SW 1271 (cell line): ENCODE measurements at places on chromosomes 2 and 18.

GRCh38 chr2:46411245-46411641 is 68.1 kb upstream of the TMEM247 start:
- no peak for DNase-seq

DNA sequence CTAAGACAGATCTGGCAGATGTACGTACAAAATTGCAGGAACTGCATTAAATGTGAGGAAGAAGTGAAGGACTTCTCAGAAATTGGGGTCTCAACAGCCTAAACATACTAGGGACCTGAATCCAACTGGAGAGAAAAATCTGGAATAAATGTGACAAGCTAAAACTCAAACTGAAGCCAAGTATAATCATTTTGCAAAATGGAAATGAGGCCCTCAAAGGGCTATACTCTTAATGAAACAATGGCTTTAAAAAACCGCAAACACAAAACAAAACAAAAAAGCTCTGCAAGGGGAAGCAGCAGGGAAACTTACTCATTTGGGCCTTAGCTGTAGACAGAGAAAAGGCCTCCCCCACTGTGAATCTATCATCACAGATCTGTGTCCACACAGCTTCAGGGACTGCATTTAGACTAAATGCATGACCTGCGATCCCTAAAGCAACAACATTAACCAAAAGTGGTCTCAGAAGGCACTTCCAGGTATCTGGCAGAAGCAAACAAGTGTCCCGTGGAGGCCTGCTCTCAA is 63.2 kb downstream of the CCBE1 start:
- no peak for DNase-seq

- no peak for DNase-seq
Observed at GRCh38 chr2:179263015-179263414, 1.6 kb downstream of the SESTD1 start.

GRCh38 chr2:26647981-26648380 is 6.8 kb upstream of the CIB4 start:
- no peak for DNase-seq

DNA sequence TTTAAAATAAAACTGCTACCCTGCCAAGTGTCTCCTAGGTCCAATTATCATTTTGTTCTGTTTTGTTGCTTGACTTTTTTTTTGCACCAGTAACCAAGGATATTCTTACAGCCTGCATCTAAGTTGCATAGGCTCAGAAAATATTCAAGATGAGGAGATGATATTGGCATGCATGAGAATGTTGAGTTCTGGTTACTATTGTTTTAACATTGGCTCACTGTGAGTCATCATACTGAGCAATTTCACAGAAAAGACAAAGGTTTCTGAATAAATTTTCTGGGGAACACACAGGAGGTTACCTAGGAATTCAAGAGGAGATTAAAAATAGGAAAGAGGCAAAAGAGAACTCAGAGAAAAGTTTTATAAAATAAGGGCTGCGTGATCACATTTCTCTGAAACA is 84.8 kb upstream of the POU3F3 start:
- no peak for DNase-seq

- no peak for DNase-seq
Observed at GRCh38 chr2:216107760-216108159, 1.4 kb upstream of the XRCC5 start.

- DNase-seq: no peak
Observed at GRCh38 chr18:25289001-25289631, 62.9 kb downstream of the ZNF521 start.
